ENCODE measurements at places on chromosomes 3 and 15.

- peaks cover 12% of the 10 kb centered on the region for H3K36me3 ChIP-seq
- no peaks in the 10 kb centered on the region for H3K4me1 ChIP-seq
- no peak for DNase-seq
Measured at GRCh38 chr3:124816206-124816605, 71.0 kb downstream of the ITGB5 start.

GRCh38 chr15:99590913-99591646 lies 25.3 kb downstream of the MEF2A start:
- no peaks in the 10 kb centered on the region for H3K4me1 ChIP-seq
- no peaks in the 10 kb centered on the region for H3K27me3 ChIP-seq
- DNase-seq: no peak
- H3K4me3 ChIP-seq: no peak overlapping the region

DNA sequence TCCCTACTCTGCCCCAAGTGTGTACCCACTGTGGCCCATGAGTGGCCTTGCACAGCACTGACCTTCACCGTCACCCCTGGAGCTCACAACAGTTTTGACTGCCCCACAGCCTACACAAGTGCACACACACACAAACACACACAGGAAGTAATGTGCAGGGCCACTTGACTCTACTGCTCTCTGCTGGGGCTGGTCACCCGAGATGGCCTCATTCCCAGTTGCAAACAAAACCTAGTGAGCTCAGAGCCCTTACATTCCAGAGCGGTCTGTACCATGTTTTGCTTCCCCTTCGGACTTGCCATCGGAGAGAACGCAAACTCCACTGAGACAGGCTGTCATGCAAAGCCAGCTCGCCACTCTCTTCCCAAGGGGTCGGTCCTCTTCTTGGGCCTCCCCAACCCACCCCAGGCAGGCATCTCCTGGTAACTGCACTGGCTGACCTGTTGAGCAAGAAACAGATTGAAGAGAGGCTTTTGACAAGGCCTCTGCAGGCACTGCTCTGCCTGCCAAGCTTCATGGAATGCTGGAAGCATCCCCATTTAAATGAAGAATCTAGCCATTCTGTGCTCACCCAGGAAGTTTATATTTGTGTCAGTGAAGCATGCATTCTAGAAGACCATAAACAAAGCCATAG lies 232.0 kb upstream of the IGF1R start:
- H3K4me1 ChIP-seq: peaks cover 5% of the 10 kb centered on the region
- no peak overlapping the region for H3K4me3 ChIP-seq
- H3K27me3 ChIP-seq: peaks cover 5% of the 10 kb centered on the region
- no peaks in the 10 kb centered on the region for H3K36me3 ChIP-seq
- no peak for DNase-seq

DNA sequence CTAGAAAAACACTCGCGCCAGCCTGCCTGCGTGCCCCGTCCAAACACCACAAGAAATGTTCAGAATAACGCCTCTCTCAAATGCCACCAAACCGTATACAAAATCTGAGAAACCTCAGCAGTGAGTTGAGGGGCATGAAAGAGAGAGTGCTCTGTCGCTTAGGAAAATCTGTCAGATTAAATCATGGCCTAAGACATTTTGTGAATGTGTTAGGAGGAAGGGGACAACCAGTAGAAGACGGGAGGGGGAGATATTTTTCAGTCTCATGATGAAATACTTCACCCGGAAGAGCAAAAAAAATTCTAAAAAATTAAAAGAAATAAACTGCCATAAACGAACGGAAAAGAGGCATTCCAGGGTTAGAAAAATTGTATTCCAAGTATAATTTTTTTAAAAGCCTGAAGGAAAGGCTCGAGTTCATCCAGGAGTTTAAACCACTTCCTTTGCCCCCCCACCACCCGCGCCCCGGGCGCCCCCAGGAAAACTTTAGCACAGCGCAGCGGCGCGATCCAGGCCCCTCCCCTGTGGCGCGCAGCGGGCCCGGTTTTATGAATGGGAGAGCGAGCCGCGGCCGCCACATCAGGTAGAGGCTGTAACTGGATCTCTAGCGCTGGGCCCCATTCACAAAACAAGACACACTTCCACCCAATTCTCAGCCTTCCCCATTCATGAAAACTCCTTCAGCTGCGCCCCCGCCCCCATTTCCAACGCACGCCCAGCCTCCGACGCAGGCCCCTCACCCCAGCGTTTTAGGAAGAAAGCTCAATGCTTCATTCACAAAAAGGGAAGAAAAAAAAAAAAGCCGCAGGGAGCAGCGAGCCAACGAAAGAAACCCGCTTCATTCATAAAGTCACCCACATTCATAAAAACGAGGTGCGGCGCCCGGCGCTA lies 1.4 kb downstream of the ETV5 start:
- H3K4me1 ChIP-seq: peaks cover 6% of the 10 kb centered on the region
- peak overlapping the region; percentile 87 for H3K4me3 ChIP-seq
- peaks cover 29% of the 10 kb centered on the region for H3K27me3 ChIP-seq
- DNase-seq: peak; percentile 69

DNA sequence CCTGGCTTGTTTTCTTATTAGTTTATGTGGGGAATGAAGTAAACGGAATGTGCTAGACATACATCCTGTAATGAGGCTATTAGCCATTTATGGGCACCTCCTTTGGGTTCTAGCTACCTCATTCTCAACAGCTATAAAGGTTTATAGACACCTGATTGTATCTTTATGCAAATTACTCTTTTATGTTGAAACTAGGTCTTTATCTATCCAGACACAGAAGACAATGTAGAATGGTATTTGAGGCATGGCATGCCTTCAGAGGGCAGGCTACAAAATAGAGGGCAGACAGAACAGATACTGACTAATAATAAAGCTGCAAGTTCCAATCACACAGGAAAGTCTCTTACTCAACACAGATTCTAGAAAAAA lies 27.1 kb downstream of the TBC1D2B start:
- H3K27me3 ChIP-seq: no peaks in the 10 kb centered on the region
- peaks cover 5% of the 10 kb centered on the region for H3K4me1 ChIP-seq
- no peak overlapping the region for H3K4me3 ChIP-seq
- DNase-seq: no peak

- no peaks in the 10 kb centered on the region for H3K4me1 ChIP-seq
- H3K27me3 ChIP-seq: no peaks in the 10 kb centered on the region
- DNase-seq: no peak
- H3K27ac ChIP-seq: no peak overlapping the region
- no peak overlapping the region for H3K4me3 ChIP-seq
Measured at GRCh38 chr3:178603735-178604134, 67.5 kb downstream of the KCNMB2 start.

- peak overlapping the region; percentile 98 for H3K27ac ChIP-seq
- peaks cover 12% of the 10 kb centered on the region for H3K4me1 ChIP-seq
- no peaks in the 10 kb centered on the region for H3K36me3 ChIP-seq
- peak; percentile 62 for DNase-seq
Measured at GRCh38 chr3:65597952-65598413, 440.7 kb downstream of the MAGI1 start.

GRCh38 chr15:67032608-67033007 lies 32.8 kb upstream of the SMAD3 start:
- H3K4me1 ChIP-seq: peaks cover 32% of the 10 kb centered on the region
- DNase-seq: no peak
- no peak overlapping the region for H3K27ac ChIP-seq
- H3K36me3 ChIP-seq: no peaks in the 10 kb centered on the region
- H3K4me3 ChIP-seq: 0 out of 2 replicates have a peak overlapping the region, but pooled peaks have one; percentile 50

- H3K27me3 ChIP-seq: no peaks in the 10 kb centered on the region
- no peak overlapping the region for H3K4me3 ChIP-seq
- DNase-seq: no peak
Measured at GRCh38 chr15:39474657-39475056, 106.2 kb upstream of the THBS1 start.

- H3K27ac ChIP-seq: no peak overlapping the region
- no peak overlapping the region for H3K4me3 ChIP-seq
- H3K4me1 ChIP-seq: peaks cover 7% of the 10 kb centered on the region
- H3K36me3 ChIP-seq: no peaks in the 10 kb centered on the region
Measured at GRCh38 chr15:70044168-70044567, 53.5 kb downstream of the TLE3 start.

GRCh38 chr3:102332934-102333333 lies 101.9 kb upstream of the ZPLD1 start:
- no peak overlapping the region for H3K27ac ChIP-seq
- H3K4me3 ChIP-seq: no peak overlapping the region
- no peak for DNase-seq
- H3K27me3 ChIP-seq: no peaks in the 10 kb centered on the region

DNA sequence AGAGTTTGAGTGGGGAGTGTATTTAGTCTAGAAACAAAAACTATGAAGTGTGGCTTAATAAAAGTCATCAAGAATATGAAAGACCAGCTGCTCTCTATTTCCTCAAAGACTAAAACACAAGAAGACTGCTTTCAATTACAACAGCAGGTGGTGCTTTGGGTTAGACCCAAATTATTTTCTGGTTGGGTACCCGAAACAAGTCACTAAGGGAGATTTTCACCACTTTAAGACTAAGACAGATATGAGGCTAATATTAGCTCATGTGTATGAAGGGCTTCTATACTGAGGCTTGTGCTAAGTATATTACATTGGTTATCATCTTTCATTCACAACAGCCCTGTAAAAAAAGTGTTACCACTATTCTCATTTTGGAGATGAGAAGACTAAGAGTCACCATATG lies 43.1 kb downstream of the COL8A1 start:
- no peak overlapping the region for H3K27ac ChIP-seq
- no peaks in the 10 kb centered on the region for H3K27me3 ChIP-seq
- no peak overlapping the region for H3K4me3 ChIP-seq
- no peaks in the 10 kb centered on the region for H3K36me3 ChIP-seq
- no peak for DNase-seq

- H3K4me3 ChIP-seq: peak overlapping the region; percentile 39
- peaks cover 24% of the 10 kb centered on the region for H3K27me3 ChIP-seq
- no peak for DNase-seq
- peaks cover 7% of the 10 kb centered on the region for H3K36me3 ChIP-seq
Measured at GRCh38 chr15:78342021-78342420, 1.9 kb downstream of the CRABP1 start.

GRCh38 chr3:56753206-56753820 lies 48.4 kb downstream of the ARHGEF3 start:
- no peaks in the 10 kb centered on the region for H3K36me3 ChIP-seq
- H3K27ac ChIP-seq: no peak overlapping the region
- no peak overlapping the region for H3K4me3 ChIP-seq
- H3K4me1 ChIP-seq: no peaks in the 10 kb centered on the region
- DNase-seq: no peak

GRCh38 chr15:94056314-94056713 lies 175.0 kb upstream of the MCTP2 start:
- no peaks in the 10 kb centered on the region for H3K4me1 ChIP-seq
- H3K27ac ChIP-seq: no peak overlapping the region
- H3K36me3 ChIP-seq: no peaks in the 10 kb centered on the region
- no peak for DNase-seq

GRCh38 chr15:73991260-73991659 lies 835 bp downstream of the STOML1 start:
- peaks cover 7% of the 10 kb centered on the region for H3K4me1 ChIP-seq
- DNase-seq: no peak
- H3K4me3 ChIP-seq: peak overlapping the region; percentile 90
- H3K36me3 ChIP-seq: no peaks in the 10 kb centered on the region
- H3K27me3 ChIP-seq: no peaks in the 10 kb centered on the region

- no peak overlapping the region for H3K27ac ChIP-seq
- no peaks in the 10 kb centered on the region for H3K36me3 ChIP-seq
- no peaks in the 10 kb centered on the region for H3K4me1 ChIP-seq
- no peak for DNase-seq
- H3K4me3 ChIP-seq: no peak overlapping the region
- no peaks in the 10 kb centered on the region for H3K27me3 ChIP-seq
Measured at GRCh38 chr3:173938159-173938558, 540.6 kb downstream of the NLGN1 start.

- H3K4me3 ChIP-seq: no peak overlapping the region
- no peaks in the 10 kb centered on the region for H3K27me3 ChIP-seq
Measured at GRCh38 chr3:138440596-138440995, 6.2 kb downstream of the ESYT3 start.

GRCh38 chr3:53230041-53230621 lies 25.7 kb downstream of the TKT start:
- no peak overlapping the region for H3K27ac ChIP-seq
- no peak for DNase-seq
- no peaks in the 10 kb centered on the region for H3K4me1 ChIP-seq
- peaks cover 100% of the 10 kb centered on the region for H3K36me3 ChIP-seq

GRCh38 chr3:169578381-169579024 lies 85.0 kb downstream of the MECOM start:
- no peaks in the 10 kb centered on the region for H3K36me3 ChIP-seq
- H3K27me3 ChIP-seq: no peaks in the 10 kb centered on the region
- no peak for DNase-seq
- no peak overlapping the region for H3K27ac ChIP-seq
- H3K4me3 ChIP-seq: no peak overlapping the region
- H3K4me1 ChIP-seq: peaks cover 6% of the 10 kb centered on the region

- no peaks in the 10 kb centered on the region for H3K4me1 ChIP-seq
- no peak for DNase-seq
- H3K4me3 ChIP-seq: no peak overlapping the region
- H3K27ac ChIP-seq: no peak overlapping the region
Measured at GRCh38 chr15:70016511-70016994, 81.2 kb downstream of the TLE3 start.

DNA sequence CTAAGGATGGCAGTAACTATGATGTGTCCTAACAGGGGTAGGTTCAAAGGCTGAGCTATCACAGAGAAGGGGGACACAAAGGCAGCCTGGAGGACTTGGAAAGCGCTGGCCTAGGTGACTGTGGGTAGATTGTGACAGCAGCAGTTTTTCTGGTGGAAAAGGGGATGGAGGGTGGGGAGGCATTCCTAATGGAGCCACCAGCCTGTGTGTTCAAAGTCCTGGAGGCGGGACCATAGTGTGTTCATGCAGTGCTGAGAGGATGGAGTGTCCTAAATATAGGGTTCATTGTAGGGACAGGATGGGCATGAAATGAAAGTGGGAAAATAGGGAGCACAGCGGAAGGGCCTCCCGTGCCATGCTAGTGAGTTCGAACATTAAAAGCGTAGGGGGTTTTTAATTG lies 51.5 kb upstream of the POLR2M start:
- no peak overlapping the region for H3K27ac ChIP-seq
- no peaks in the 10 kb centered on the region for H3K4me1 ChIP-seq
- no peak overlapping the region for H3K4me3 ChIP-seq
- DNase-seq: no peak
- H3K36me3 ChIP-seq: no peaks in the 10 kb centered on the region

DNA sequence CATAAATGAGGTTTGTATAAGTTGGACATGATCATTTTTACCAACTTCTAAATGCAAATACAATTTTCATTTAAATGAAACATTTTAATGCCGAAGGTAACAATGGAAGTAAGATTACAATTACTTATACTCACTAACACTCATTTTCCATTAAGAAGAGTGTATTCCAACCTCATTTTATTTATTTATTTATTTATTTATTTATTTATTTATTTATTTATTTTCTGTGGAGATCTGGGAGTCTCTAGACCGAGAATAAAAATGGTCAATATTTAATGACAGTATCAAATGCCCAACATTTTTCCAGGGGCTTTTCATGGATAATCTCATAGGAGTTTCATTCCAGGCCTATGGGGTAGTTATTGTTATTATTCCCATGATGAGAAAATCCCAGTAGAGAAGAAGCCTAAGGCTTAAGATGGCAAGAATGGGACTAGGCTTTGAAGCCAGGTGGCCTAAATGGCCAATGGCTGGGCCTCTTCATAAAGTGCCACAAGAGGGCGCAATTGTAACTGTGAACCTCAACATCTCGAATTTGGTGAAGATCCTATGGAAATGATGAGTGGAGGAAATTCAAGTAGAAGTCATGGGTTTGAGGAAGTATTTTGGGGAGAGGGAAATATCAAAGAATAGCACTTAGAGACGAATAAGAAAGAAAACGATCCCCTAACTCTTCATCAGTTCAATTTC lies 21.3 kb downstream of the VGLL3 start:
- no peaks in the 10 kb centered on the region for H3K36me3 ChIP-seq
- H3K27ac ChIP-seq: no peak overlapping the region
- DNase-seq: peak; percentile 66
- no peak overlapping the region for H3K4me3 ChIP-seq
